ENCODE measurements at places on chromosomes 3 and 15.

DNA sequence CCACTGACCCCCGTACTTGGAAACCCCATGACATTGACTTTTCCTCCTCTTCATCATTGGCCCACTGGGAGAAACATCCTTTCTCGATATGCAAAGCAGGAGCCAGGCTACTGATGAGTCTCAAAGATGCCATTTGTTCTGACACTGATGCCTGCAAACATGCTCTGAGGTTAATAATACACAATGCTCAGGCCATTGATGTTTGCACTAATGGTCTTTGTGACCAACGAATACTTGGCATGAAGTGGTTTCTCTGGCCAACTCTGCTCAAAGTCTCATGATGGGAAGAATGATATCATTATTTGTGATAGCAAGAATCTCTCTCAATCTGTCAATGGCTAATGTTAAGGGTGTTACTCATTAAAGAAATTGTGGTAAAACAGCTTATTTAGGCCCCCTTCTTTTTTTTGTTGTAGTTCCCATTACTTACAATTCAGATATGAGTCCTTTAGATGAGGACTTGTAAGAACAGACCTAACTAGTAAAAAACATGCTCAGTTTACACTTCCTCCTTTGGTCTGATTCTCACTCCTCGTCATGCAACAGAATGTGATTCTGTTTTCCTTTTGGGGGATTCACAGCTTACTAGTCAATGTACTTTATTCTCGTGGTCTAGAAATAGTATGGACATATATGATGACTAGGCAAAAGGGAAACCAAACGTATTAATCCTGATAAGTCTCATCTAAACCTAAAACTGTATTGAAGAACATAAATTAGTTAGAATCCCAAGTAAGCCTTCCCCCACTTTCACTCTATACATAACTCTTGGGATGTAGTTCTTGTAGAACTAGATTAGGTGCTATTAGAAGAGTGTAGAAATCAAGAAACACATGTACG, 488.8 kb upstream of the DPPA4 start:
- DNase-seq: no peak

GRCh38 chr15:68492855-68493254, 60.9 kb upstream of the ITGA11 start:
- DNase-seq: no peak

DNA sequence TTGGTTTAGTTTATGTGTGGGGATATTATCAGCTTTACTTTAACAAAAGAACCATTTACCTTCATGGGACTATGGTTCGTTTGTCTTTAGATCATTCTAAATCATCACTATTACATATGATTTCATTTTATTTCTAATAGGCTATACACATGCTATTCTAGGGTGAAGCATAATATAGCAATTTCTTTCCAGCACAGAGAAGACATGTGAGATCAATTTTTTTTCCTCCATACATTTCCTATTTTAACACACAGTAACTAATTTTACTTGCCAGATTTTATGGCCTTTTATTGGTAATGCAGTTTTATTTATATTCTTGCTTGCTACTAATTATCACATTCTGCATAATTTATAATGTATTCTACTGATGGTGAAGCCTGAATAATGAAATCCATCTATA, 287.1 kb downstream of the ROBO1 start:
- DNase-seq: no peak

GRCh38 chr3:59609657-59610348, 560.0 kb upstream of the CFAP20DC start:
- DNase-seq: no peak

DNA sequence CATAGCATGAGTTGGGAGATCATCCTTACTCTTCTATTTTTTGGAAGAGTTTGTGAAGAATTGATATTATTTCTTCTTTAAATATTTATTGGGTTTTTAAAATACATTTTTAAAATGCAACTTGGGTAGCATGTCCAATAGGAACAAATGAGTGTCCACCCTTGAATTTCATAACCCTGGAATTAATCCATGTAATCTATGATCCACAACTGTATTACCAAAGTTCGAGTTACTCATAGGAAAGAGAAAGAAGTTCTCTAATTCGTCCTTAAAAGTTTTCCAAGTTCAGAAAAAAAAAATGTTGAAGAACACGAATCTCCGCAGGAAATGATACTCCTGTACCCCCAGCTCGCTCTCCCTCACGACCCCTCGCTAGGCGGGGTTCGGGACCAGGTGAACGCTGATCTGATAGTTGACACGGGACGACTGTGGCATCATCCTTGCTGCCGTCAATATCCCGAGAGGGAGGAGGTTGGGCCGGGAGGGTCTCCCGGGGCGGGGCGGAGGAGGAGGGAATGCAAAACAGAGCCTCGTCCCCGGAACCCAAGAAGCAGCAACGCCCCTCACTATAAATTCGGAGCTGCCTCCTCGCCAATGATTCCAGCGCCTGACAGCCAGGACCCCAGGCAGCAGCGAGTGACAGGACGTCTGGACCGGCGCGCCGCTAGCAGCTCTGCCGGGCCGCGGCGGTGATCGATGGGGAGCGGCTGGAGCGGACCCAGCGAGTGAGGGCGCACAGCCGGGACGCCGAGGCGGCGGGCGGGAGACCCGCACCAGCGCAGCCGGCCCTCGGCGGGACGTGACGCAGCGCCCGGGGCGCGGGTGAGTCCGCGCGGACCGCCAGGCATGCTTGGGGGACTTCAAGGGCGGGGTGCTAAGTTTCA, at the start of gene AGTR1:
Gene AGTR1, plus strand, starts transcription at position 598 of the 884 bp plus-strand sequence. CDS start 43,133 bp downstream, outside the sequence.
- no peak for DNase-seq

DNA sequence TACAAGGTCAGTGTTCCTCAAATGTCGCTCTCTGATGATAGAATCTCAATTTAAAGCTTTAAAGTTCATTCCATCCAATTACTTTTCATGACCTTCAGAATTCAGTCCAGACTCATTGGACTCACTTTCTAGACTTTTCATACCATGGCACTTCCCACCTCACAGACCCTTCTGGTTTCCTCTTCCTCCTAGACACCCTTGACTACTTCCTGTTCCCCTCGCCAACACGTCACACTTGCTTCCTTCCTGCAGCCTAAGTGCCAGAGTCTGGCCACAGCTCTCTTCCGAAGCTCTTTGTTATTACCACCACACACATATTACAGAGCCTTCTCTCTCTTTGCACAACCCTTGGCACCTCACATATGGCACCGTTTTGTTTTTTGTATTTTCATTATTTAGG, 59.1 kb upstream of the UMPS start:
- no peak for DNase-seq

DNA sequence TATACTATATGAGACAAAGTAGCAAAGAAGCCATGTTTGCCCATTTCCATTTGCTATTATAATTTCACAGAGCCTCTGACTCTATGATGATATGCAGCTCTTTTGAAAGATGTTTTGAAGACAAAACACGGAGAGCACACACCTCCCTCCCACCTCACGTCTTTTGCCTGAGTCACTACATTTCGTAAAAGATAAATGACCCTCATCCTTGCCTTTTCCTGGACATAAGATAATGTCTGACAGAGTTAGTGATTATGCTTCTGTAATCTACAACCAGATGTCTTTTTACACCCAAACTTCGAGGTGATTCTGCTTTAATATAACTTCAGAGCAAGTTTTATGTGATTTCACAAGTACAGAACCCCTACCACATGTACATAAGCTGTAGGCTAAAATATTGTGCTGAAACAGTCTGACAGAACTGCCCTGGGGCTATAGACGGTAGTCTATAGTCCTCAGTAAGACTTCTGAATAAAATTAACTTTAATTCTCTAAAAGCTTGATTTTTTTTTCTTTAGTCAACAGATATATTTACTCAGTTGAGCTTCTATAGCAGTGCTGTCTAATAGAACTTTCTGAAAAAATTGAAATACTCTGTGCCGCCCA, 99.9 kb downstream of the CD200R1L start:
- DNase-seq: no peak

DNA sequence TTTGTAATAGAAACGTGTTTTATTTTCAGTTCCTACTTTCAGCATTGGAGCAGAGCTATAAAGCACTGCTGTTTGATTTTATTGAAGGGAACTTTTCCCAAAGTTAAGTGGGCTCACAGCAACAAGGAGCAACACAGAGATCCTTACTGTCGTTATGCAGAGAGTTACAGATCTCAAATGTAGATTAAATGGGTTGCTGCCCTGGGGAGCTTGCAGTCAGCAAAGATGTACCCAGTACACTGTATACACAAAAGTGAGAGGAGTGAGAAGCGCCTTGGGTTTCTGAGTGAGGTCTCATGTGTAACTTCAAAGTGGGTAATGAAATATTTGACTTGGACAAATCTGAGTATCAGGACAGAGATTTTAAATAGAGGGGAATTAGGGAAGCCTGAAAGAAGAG, 47.7 kb downstream of the MED12L start:
- DNase-seq: no peak

DNA sequence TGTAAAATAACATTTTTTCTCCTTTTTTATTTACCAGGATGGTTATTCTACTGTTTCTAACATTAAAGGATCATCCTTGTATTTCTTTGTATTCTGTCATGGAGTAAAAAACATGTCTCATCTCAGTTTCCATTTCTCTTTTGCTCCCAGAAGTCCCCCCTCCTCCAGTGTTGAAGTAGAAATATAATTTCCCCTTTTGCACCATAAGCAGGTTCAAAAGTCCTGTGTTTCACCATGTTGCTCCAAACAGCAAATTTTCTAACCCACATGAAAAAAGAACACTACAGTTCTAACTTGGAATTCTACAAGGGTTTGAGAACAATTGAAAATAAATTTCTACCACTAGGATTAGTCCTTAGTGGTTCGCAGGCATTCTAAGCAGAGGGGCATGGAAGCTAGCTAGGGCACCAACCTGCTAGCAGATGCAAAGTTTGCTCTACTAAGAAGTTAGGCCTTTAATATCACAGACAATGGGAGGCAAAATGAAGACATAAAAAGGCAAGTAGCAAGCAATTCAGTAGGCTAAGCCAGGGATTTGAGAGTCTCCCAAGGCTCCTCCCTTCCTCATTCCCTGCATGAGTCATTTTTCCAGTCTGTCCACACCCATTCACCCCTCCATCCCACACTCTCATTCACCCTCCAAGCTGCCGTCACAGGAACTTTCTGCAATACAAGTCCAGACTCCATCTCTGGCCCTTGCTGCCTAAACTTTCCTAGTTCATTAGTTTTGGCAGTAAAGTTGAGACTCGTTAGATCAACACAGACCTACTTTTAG, 2.3 kb upstream of the MBNL1 start:
- DNase-seq: no peak

DNA sequence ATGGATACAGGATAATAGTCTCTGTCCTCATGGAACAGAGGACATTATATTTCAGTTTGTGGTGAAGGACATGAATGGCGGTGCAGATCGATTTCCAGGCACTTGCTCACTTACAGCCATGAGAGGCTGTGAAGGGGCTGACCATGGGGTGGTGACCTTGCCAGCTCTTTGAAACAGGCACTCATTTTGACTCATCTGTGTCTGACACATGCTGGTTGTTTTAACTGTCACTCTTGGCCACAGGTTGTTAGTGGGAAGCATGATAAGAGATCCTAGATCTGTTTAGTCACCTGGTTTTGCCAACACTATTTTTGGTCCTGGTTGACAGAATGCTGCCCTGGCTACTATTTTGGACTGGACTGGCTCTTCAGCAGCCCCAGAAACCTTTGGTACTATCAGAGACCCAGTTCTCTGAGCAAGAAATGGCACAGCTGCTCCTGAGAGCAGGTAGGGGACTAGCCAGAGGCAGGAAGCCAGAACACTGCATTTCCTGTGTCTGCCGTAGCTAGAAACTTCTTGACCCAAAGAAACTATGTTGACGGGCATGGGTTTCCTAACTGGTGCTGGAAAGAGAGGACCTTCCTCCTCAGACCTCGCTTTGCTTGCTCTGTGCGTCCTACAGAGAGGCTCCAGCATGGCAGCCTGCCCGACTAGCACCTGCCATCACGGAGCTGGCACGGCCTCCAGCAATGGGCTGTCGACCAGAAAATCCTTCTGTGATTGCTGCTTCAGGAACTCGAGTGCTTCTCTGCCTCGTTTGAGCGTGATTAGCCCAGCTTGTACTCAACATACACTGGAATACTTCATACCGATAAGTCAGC, 6.3 kb downstream of the PXYLP1 start:
- no peak for DNase-seq

All from cortex of kidney (tissue), 1 donor.